ENCODE measurements at places on chromosomes 2 and 18. TPM values are rescaled to one million over a fixed set of nuclear protein-coding genes. Genes with fewer than 3 reads are reported as not detected.
A peak's percentile ranks its signal among the peaks of the same experiment; 100 is the strongest.

GRCh38 chr18:74512321-74513053 lies 16.3 kb downstream of the CNDP2 start:
- peaks cover 30% of the 10 kb centered on the region for H3K36me3 ChIP-seq
- DNase-seq = no peak
- H3K27me3 ChIP-seq = no peaks in the 10 kb centered on the region
- no peak overlapping the region for H3K27ac ChIP-seq
- H3K4me3 ChIP-seq = no peak overlapping the region
- no peaks in the 10 kb centered on the region for H3K4me1 ChIP-seq

MAP3K19 gene
- total RNA-seq = not detected

DNA sequence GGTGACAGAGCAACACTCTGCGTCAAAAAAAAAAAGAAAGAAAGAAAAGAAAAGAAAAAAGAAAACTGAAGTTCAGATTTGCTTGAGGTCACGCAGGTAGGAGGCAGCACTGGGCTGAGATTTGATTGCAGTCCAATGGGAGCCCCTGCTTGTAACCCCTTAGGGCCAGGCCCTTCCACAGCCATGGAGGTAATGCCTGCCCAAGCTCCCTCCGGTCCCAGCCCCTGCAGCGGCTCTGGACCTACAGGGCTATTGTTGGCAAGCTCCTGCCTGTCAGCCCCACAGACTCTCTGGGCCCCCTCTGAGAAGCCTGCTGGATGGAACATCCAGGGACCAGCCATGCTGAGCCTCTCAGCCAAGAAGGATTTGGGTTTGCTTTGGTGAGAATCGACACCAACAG lies 12.2 kb downstream of the ZFP36L2 start:
- no peak overlapping the region for H3K27ac ChIP-seq
- H3K4me1 ChIP-seq = peaks cover 17% of the 10 kb centered on the region
- H3K27me3 ChIP-seq = no peaks in the 10 kb centered on the region
- DNase-seq = no peak
- no peaks in the 10 kb centered on the region for H3K36me3 ChIP-seq
- H3K4me3 ChIP-seq = no peak overlapping the region

DNA sequence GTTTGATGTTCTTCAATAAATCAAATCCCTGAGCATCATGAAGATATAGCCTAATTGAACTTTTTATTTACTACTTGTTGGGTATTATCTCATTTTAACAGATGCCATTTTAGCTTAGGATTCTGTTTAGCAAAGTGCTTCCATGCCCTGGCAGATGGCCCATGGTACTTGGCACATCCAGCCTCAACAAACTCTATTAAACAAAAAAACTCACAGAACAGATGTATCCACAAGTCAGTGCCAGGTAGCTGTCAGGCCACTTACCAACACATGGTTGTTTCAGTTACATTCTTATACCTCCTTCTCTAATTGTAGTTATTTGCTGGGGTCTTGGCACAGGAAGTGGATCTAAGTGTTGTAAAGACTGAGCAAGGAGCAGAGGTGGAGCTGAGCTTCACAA lies 29.6 kb downstream of the GAD1 start:
- no peak overlapping the region for H3K4me3 ChIP-seq
- no peak overlapping the region for H3K27ac ChIP-seq
- DNase-seq = no peak
- no peaks in the 10 kb centered on the region for H3K27me3 ChIP-seq
- H3K4me1 ChIP-seq = peaks cover 2% of the 10 kb centered on the region

GRCh38 chr2:38682008-38682575 lies 16.2 kb downstream of the GALM start:
- H3K4me3 ChIP-seq = no peak overlapping the region
- DNase-seq = no peak
- no peak overlapping the region for H3K27ac ChIP-seq
- H3K4me1 ChIP-seq = no peaks in the 10 kb centered on the region

GPR35 gene
- 1.2 TPM for total RNA-seq

DNA sequence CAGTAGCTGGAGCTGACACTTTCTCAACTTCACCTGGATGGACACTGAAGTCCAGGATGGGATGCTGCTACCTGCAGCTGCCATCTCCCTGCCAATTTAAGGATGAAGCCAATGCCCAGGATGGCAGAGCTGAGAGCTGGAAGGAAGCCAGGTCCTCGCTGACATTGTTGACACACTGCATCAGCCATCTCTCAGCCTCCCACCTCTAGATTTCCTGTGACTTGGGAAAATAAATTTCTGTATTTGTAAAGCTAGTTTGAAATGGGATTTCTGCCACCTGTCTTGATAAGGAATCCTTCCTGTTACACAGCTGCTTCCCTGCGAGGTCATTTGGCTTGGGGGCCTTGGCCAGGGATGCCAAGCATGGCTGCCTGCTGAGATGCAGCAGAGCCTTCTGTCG lies 43.5 kb downstream of the KCTD1 start:
- no peak for DNase-seq
- H3K4me1 ChIP-seq = no peaks in the 10 kb centered on the region
- H3K27me3 ChIP-seq = no peaks in the 10 kb centered on the region

CHRNG gene
- not detected for total RNA-seq

CD28 gene
- not detected for total RNA-seq

GRCh38 chr2:179671043-179671981 lies 190.1 kb downstream of the ZNF385B start:
- H3K4me1 ChIP-seq = no peaks in the 10 kb centered on the region
- no peak overlapping the region for H3K4me3 ChIP-seq
- no peaks in the 10 kb centered on the region for H3K36me3 ChIP-seq
- H3K27ac ChIP-seq = no peak overlapping the region
- no peak for DNase-seq

GRCh38 chr2:105781274-105781978 lies 36.7 kb downstream of the NCK2 start:
- no peak overlapping the region for H3K27ac ChIP-seq
- H3K4me3 ChIP-seq = no peak overlapping the region
- peak; percentile 48 for DNase-seq
- no peaks in the 10 kb centered on the region for H3K36me3 ChIP-seq
- H3K4me1 ChIP-seq = peaks cover 29% of the 10 kb centered on the region

- no peaks in the 10 kb centered on the region for H3K36me3 ChIP-seq
- no peak for DNase-seq
- H3K4me1 ChIP-seq = no peaks in the 10 kb centered on the region
- no peak overlapping the region for H3K4me3 ChIP-seq
- H3K27ac ChIP-seq = no peak overlapping the region
These were observed 43.6 kb upstream of the XPO1 start for GRCh38 chr2:61581716-61582115.

SULT1C4 gene
- 0.26 TPM for total RNA-seq

GRCh38 chr2:84808279-84808678 lies 72.6 kb downstream of the TRABD2A start:
- peak; percentile 5 for DNase-seq
- no peak overlapping the region for H3K4me3 ChIP-seq
- H3K27ac ChIP-seq = peak overlapping the region; percentile 91
- H3K4me1 ChIP-seq = peaks cover 18% of the 10 kb centered on the region

DNA sequence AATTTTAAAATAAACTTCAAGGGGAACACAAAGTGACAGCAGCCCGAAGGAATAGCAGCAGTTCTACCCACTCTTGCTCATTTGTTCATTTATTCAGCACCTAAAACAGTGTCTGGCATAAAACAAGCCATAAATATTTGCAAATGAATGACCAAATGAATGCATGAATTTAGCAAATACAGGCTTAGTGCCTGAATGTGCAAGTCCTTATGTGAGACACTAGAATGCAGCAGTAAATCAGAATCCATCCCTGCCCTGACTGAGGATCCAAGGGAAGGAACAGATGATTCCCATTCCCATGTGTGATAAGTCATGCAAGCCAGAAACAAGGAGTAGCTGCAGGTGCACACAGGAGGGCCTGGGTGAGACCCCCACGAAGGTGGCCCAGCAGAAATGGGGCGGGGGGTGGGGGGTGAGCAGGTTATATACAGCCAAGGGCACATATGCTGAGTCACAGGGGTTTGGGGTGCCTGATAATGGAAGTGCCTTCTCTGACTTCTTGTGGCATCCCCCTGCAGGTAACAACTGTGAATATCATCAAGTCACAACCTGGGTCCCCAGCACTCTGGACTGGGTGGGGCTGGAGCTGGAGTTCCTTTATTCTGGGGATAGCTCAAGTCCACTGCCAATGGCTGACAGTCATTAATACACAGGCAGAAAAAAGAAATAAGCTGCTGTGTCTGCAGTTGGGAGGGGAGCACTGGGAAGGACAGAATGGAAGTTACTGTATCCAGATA lies 311.9 kb downstream of the TXNL1 start:
- peaks cover 3% of the 10 kb centered on the region for H3K4me1 ChIP-seq
- H3K36me3 ChIP-seq = no peaks in the 10 kb centered on the region
- H3K27me3 ChIP-seq = no peaks in the 10 kb centered on the region
- no peak for DNase-seq
- H3K4me3 ChIP-seq = no peak overlapping the region

PRSS56 gene
- total RNA-seq = not detected

BMP10 gene
- total RNA-seq = not detected

BOLL gene
- total RNA-seq = not detected

GRCh38 chr2:28158791-28159190 lies 233.9 kb upstream of the FOSL2 start:
- no peaks in the 10 kb centered on the region for H3K36me3 ChIP-seq
- peaks cover 9% of the 10 kb centered on the region for H3K4me1 ChIP-seq
- no peak overlapping the region for H3K4me3 ChIP-seq
- no peak overlapping the region for H3K27ac ChIP-seq
- no peak for DNase-seq

GALNT13 gene
- total RNA-seq = 0.17 TPM

ELOA2 gene
- not detected for total RNA-seq

DNA sequence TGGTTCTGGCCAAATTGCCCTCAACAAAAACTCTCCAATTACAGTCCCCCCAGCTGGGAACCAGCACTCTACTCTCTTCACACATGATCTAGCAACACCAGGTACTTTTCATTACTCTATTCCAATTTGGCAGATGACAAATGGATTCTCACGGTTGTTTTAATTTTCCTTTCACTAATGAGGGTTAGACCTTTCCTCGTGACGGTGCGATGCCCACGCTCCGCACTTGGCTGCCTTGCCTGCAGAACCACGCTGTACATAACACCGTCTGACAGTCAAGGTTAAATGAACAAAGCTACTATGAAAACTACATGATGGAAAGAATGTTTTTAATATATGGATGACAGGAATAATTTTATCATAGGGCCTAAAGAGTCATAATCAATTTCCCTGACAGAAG lies 141.5 kb downstream of the FBXO15 start:
- H3K4me1 ChIP-seq = no peaks in the 10 kb centered on the region
- DNase-seq = no peak
- H3K27ac ChIP-seq = no peak overlapping the region
- no peak overlapping the region for H3K4me3 ChIP-seq
- H3K27me3 ChIP-seq = no peaks in the 10 kb centered on the region

- H3K27ac ChIP-seq = no peak overlapping the region
- H3K4me3 ChIP-seq = no peak overlapping the region
- no peaks in the 10 kb centered on the region for H3K36me3 ChIP-seq
- H3K4me1 ChIP-seq = no peaks in the 10 kb centered on the region
These were observed 73.1 kb downstream of the TLK1 start for GRCh38 chr2:171087547-171087946.

GRCh38 chr2:1051075-1051474 lies 100.4 kb downstream of the SNTG2 start:
- no peaks in the 10 kb centered on the region for H3K27me3 ChIP-seq
- H3K4me1 ChIP-seq = peaks cover 6% of the 10 kb centered on the region
- H3K27ac ChIP-seq = no peak overlapping the region
- DNase-seq = peak; percentile 23
